GM12892 (cell line): ENCODE measurements at places on chromosomes 12 and 14.

DNA sequence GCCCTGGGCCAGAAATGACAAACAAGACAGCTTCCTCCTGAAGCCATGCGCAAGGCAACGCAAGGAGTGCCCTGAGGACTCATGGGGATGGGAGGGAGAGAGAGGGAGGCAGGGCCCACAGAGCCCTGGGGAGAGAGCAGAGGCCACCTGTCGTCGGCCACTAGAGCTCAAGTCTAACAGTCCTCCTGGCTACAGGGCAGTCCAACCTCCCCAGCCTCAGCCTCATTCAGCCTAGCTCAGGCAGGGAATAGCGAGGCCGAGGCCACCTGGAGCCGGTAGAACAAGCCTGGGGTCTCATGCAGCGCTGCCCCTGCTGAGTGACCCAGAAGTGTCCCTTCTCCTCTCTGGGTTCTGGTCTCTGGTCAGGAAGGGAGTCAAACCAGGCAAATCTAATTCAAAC is 69.5 kb downstream of the BCL11B start:
- no peak for DNase-seq

DNA sequence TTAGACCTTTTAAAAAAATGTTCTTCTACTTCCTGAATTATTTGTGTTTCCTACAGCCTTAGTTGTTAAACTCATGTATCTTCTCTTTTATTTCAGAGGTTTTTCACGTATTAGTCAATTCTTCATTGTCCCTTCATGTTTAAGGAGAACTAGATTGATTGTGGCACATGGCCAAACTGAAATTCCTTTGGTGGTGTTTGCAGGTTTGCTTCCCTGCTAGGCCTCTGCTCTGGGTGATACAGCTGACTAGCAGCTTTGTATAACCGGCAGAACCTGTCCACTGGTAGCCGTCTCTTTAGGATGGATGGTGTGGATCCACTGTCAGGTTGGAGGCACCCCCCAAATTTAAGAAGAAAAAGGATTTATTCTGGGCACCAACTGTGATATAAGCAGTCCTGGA is 262.1 kb downstream of the FBXL14 start:
- no peak for DNase-seq

DNA sequence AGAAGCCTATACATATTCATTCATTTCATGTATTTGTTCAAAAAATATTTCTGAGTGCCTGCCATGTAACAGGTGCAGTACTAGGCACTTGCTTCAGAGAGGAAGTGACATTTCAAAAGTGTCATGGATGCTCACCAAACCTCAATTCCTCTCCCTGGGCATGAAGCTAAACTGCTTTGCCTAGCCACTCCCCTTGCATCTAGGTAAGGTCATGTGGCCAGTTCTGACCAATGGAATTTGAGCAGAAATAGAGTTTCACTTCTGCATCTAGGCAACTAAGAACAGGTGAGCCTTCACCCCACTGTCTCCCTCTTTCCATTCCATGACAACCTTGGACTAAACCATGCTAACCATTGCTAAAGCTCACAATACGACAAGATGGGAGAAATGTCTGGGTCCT is 27.6 kb downstream of the TC2N start:
- no peak for DNase-seq

- no peak for DNase-seq
Observed at GRCh38 chr14:21937996-21938395, 264.4 kb upstream of the OR4E1 start.

DNA sequence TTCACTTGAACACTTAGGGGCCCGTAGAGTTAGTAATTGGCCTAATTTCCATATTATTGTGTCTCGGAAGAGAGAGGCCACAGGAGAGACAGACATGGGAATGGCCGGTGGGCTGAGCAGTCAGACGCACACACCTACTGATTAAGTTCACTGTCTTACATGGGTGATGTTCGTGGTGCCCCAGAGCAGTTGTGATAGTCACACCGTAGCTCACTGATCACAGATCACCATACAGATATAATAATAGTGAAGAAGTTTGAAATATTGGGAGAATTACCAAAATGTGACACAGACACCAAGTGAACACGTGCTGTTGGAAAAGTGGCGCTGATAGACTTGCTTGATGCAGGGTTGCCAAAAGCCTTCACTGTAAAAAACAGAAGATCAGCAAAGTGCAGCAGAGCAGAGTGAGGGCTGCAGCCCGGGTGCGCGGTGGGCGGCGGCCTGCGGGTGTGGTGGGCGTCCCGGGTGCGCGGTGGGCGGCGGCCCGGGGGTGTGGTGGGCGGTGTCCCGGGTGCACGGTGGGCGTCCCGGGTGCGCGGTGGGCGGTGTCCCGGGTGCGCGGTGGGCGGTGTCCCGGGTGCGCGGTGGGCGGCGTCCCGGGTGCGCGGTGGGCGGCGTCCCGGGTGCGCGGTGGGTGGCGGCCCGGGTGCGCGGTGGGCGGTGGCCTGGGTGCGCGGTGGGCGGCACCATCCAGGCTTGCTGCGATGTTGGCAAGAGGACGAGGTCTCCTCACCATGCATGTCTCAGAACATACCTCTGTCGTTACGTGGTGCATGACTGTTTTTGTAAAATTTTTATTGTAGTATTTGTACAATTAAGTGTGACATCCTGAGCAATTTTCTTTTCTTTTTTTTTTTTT is 34.3 kb upstream of the TEX22 start:
- DNase-seq, result no peak

DNA sequence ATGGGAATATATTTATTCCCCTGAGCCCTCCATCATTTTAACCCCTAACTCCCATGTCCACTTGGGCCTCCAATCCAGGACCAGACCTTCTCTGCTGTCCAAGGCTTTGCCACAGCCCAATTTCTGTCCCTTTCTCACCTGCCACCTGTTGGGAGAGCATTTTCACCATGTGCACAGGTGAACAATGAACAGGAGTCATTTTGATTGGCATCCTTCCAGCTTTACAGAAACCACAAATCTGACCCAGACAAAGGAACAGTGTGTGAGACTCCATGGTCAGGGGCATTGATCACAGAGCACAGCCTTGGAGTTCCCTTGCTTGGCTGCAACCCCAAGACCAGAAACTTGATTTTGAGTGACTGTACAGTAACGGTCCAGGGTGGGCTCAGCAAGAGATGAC is 91.9 kb downstream of the CRACR2A start:
- DNase-seq, result no peak

GRCh38 chr14:75230140-75230792 is 48.4 kb upstream of the FOS start:
- no peak for DNase-seq
